ENCODE measurements at places on chromosomes 3 and 15. TPM values are rescaled to one million over a fixed set of nuclear protein-coding genes. Genes with fewer than 3 reads are reported as not detected.

GRCh38 chr3:42257007-42257406 is 9.0 kb downstream of the CCK start:
- no peak for DNase-seq

Gene SEMA5B
- total RNA-seq, result 0.81 TPM

DNA sequence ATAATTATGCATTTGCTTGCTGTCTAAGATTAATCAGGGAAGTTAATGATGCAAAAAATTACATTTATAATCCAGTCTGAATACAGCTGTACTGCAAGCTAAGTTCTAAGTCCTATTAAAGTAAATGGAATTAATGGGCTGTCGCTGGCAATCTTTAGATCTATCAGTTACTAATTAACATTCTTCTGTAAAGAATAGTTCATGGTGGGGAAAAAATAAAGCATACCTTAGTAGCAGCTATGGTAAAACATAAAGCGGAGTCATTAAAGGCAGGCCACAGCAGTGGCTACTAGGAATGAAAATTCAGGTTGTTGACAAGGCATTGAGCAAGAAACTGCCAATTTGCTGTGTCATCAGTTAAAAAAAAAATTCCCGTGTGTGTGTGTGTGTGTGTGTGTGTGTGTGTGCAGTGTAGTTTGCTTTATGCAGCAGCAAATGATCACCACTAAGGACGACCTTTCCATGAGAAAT is 129.8 kb downstream of the ZNF385D start:
- no peak for DNase-seq

Gene PLSCR5
- total RNA-seq, result not detected

DNA sequence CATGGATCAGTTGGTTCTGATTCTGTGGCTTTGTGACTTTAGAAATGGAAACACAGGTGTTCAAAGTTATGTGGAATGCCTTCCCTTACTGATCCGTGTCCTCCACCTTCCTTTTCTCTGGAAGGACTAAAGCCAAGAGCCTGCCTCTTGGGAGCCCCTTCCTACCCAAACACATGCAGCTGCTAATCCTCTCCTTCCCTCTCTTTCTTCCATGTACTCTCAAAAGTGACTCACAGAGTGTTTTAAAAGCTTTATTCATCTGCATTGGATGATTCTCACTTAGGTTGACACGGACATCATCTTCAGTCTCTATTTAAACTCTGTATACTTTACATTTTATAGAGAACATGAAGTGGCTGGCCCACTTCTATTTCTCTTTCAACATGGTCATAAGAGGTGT is 856.5 kb upstream of the ARPP21 start:
- no peak for DNase-seq

Gene ZNF620
- total RNA-seq, result 5.1 TPM

DNA sequence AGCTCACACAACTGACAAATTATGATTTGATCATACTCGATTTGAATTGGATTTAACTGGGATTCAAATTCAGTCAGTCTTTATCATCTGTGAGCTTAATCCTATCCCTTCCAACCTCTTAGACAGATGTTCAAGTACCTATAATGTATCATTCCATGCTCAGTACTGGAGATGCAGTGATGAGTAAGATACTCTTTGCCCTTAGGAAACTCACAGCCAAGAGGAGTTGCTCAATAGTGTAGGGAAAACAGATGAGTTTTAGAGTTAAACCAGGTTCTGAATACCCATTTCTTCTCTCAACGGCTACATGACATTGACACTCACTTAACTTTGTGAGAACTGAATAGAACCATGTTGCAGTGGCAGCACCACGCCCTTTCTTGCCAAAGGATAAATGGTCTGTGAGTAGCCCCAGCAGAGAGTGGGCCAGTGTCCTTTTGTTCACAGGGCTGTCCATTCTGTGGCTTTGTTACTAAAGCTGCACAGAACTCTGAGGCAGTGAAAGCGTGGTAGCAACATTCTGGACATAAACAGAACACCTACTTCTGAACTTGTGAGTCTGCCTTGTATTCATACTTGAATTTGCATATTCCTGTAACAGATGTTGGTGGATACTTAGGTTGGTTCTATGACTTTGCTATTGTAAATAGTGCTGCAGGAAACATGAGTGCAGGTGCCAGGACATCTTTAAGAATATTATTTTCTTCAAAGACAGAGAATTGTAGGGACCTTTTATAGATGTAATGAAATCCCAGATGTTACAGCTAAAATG is 91.6 kb downstream of the RASA2 start:
- DNase-seq, result no peak

Gene OR5K1
- not detected for total RNA-seq

Gene ANAPC13
- total RNA-seq, result 38.7 TPM

GRCh38 chr3:136330900-136331299 is 80.8 kb downstream of the PCCB start:
- no peak for DNase-seq

GRCh38 chr3:115071601-115072000 is 75.5 kb downstream of the ZBTB20 start:
- no peak for DNase-seq

- no peak for DNase-seq
Measured at GRCh38 chr3:39184081-39184967, 8.1 kb downstream of the XIRP1 start.

DNA sequence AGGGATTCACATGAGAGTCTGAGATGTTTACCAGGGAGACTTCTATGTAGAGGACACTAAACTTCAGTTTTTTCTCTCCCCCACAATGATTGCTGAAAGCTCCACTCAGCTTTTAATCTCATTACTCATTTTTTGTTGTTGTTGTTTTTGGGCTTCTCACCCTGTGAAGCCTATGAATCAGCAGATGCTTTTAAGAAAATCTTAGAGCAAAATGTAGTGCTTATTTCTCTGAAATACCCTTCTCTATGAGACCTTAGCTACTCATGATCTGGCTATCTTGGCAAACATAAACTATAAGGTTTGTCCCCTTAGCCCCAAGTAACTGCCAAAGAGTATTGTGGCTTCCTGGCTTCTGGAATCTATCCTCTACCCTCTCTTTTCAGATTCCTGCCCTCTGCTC is 537.3 kb downstream of the OCA2 start:
- no peak for DNase-seq

Data from aorta (tissue), 5 donors.